ENCODE measurements at places on chromosomes 5 and 9.

GRCh38 chr9:87497604-87498045 is at the start of gene DAPK1:
Gene DAPK1 (plus strand): TSS chr9:87497867. CDS start chr9:87499078, 1,211 bp downstream.
- DNase-seq: peak; percentile 80

- no peak for DNase-seq
Measured at GRCh38 chr5:10275991-10276390, 25.9 kb downstream of the CCT5 start.

- DNase-seq: no peak
Measured at GRCh38 chr9:124752967-124753366, 18.1 kb downstream of the NR6A1 start.

DNA sequence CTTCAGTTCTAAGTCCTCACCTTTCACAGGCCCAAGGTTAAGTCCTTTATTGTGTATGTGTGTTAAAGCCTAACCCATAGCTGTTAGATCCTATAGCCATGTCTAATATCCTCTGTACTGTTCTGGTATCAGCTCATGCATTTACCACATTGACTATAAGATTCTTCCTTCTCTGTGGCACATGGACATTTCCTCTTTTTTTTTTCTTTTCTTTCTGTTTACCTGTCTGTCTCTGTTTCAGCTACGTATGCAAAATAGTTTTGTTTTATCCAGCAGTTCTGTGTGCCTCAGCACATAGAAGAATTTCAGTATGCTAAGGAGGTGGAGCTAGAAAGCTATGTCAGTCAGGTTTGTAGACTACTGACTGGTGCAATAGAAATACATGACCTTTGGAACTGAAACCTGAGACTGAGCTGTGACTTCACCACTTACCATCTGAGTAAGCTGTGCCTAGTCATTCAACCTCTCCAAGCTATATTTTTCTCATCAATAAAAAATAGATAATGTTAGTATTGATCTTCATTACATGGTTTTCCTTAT is 155.6 kb upstream of the VLDLR start:
- DNase-seq: no peak

DNA sequence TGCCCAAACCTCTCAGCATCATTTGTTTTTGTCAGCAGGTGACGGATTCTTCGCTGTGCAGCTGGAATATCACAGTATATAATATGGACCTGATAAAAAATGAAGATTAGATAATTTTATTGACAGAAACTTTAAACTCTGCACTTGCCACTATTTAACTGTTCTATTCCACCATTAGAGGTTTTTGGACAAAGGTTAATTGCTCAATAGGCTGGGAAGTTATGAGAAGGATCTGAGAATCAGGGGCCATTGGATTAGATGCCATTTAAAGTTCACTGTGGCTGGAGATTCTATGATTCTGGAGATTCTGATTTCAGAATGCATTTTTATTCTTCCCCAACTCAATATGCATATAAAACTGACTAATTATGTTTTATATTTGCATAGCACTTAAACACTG is 59.8 kb upstream of the ANXA1 start:
- DNase-seq: no peak

DNA sequence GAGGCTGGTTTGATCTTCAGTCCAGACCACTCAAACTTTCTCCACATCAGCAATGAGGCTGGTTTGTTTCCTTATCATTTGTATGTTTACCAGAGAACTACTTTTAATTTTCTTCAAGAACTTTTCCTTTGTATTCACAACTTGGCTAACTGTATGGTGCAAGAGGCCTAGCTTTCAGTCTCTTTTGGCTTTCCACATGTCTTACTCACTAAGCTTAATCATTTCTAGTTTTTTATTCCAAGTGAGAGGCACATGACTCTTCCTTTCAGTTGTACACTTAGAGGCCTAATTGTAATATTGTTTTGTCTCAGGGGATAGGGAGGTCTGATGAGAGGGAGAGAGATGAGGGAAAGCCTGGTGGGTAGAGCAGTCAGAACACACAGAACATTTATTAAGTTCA is 554.0 kb upstream of the ARRDC3 start:
- no peak for DNase-seq

DNA sequence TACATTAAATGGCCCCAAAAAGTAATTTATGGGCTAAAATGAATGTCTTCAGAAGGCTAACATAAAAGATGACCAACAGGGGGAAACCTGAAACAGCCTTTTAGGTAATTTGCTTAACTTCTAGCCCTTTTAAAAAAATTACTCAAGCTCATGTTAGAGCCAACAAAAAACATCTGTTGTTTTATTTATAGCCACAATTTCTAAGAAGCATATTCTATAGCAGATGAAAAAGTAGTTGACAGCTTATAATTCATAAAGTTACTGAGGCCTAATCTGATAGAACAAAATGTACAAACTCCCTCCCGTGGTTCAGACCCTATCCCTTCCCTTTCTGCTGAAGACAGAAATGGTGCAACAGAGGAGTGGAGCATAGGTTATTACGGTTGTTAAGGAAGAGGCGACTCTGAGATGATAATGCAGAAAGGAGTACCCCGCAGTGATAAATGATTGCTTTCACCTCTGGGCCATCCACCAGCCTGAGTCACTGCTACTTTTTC is 46.1 kb downstream of the PIK3R1 start:
- DNase-seq: no peak

DNA sequence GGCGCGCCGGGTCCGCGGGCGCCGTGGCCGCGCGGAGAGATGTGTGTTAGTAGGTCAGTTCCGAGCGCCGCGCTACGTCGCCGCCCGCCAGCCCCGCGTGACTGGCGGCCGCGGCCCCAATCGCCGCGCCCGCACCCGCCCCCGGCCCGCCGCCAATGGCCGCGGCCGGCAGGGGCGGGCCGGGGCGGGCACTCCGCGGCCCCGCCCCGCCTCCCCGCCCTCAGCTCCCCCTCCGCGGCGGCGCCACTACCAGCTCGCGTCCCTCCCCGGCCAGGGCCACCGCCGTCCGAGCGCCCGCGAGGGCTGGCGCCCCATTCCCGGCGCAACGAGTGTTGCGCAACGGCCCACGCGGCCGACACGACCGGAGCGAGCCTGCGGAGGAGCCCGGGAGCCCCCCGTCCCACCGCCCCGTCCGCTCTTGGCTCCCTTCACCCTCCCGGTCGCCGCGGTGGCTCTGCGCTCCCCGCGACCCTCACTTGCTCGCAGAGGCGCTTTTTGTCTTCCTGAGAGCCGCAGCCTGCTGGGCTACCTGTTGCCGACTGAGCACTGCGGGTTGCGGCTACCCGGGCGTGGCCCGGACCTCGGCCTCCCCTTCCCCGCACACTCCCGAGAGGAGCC is at the start of gene NFIL3:
Gene NFIL3 (minus strand): TSS at position 48 of the 618 bp plus-strand sequence. CDS start 13,098 bp downstream, outside the sequence.
- peak; percentile 78 for DNase-seq

- peak; percentile 36 for DNase-seq
Measured at GRCh38 chr9:78236551-78236910, 656 bp downstream of the CEP78 start.

DNA sequence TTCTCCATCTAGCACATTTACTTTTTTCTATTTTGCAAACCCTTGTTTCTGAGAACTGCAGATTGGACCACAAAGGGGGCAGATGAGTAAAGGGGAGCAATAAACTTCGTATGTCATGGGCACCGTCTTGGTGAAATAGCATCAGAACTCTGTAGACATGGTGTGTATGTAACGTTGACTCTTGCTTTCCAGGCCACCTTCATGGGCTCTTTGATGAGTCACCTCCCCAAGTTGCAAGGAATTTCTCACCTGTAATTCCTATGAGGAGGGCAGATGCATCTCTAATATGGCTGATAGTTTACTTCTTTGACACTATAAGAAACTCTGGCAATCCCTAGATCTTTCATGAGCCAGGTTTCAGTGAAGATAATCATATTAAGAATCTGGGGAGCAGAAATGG is 163.4 kb upstream of the PLPPR1 start:
- no peak for DNase-seq

DNA sequence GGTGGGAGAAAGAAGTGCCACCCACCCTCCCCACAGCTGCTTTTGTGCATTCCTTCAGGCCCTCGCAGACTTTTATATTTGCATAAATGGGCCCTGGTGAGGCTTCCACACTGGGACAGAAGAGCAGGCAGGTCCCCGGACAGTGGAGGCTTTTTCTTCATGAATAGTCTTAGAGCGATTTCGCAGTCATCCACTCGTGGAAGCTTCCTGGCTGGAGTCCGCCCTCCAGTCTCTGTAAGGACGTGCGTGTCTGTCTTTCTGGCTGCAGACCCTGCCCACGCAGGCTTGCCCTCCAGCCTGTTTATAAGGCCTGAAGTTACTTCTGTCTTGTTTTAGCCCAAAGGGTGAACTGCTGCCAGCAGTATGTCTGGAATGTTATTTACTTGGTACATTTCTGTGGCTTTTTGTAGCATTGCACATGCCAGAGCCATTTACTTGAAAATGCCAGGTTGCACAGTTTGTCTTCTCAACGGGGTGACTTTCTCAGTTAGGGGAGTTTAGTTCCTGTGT is 195.7 kb downstream of the AOPEP start:
- DNase-seq: no peak

- peak; percentile 47 for DNase-seq
Measured at GRCh38 chr5:95892784-95893354, 68.8 kb downstream of the ELL2 start.

DNA sequence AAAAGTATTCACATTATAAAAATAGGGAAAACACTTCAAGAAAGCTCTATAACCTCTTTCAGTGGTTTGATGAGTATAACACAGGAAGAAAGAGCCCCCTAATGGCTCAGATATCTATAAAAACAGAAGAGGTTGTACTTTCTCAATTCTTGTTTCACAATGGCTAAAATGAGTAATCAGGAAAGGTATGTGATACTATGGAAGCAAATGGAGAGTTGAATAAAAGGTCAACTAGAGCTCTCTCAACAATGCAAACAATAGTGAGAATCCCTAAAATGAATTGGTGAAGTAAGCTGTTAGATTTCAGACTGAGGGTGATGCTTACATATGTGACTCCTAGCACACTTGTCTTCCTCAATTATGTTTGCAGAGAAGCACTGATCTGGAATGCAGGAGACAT is 584.6 kb upstream of the CDH18 start:
- DNase-seq: no peak

- no peak for DNase-seq
Measured at GRCh38 chr5:143434261-143435209, 31.0 kb upstream of the NR3C1 start.

DNA sequence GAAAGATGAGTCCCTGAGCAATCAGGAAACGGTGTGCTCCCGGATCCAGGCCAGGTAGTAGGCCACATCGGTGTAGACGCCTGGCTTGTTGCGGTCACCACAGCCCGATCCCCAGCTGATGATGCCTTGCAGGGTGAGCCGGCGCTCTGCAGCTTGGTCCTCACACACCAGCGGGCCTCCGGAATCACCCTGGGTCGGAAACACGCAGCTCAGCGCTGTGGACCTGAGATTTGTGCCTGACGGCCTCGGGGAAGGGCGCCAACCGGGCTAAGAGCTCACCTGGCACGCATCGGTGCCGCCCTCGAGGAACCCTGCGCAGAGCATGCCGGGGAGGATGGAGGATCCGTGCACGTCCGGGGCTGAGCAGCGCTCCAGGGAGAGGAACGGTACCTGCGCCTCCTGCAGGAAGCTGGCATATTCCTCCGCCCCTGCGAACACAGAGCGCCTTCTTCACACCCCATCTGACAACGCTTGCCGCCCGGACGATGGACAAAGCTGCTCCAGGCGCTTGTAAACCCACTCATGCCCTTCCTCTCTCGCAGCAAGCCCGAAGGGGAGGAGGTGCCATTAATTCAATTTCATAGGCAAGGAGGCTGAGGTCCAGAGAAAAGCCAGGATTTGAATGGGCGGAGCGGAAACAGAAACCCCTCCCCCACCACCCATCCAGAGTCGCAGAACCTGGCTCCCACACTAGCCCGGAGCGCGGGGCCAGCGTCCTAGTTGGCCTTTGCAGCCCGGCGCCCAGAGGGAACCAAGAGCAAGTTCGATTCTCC is 2.0 kb upstream of the PFN3 start:
- peak; percentile 83 for DNase-seq

GRCh38 chr9:4706971-4707622 is 27.7 kb downstream of the CDC37L1 start:
- DNase-seq: no peak

GRCh38 chr9:137955224-137955570 is 77.6 kb downstream of the CACNA1B start:
- no peak for DNase-seq

DNA sequence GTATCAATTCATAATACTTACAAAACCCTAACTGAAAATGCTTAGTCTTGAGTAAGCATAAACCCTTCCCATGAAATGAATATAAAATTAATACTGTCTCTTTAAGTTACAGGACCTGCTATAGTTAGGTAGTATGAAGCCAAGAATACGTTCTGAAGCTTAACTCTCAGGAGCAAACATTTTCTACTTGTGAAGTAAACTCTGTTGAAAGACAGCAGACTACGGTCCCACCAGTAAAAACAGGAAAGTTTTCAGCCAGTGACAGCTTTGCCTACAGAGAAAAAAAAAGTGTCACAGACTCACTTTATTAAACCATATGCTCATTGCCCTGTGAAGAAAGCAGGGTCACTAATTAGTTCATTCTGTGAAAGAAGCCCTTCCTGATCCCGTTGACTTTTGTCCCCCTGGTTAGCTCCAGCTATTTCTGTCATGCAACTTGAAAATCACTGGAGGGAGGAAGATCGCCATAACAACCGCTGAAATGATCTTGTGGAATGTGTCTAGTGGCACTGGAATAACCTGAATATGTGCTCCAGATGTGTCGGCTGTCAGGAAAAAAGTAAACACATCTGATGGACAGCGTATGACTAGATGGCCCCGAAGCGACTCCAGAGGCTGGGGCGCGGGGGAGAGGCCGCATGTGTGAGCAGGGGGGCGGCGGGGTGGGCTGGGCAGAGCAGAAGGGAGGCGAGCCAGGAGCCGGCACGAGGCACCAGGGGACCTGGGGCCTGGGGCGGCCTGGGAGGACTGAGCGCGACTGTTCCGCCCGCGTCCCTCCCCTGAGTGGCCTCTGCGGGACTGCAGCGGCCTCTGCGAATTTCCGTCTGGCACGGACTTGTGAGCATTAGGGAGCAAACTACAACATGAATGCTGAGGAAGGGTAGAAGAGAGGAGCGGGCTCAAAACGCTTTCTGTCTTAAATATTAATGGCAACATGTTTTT is 41.9 kb downstream of the BNC2 start:
- DNase-seq: no peak

- DNase-seq: peak; percentile 48
Measured at GRCh38 chr9:21434202-21435014, 5.8 kb upstream of the IFNA1 start.

DNA sequence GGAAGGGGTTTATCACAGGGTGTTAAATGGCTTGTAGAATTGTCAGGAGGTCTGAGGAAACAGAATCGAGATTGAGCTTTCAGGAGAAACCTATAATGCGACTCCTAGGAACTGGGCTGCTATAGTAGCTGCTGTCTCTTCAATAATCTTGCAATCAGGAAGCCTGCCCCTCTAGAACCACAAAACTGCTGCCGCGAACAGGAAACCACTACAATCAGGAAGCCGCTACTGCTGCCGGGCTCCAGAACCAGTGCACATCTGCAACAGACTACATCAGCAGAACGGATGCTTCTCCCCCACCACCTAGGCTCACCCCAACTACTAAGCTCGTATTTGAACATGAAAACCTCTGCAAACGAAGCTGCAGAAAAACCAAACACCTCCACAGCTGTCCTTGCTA is 31.6 kb downstream of the TNFSF8 start:
- no peak for DNase-seq
